ENCODE measurements at places on chromosomes 7 and 10.
A peak's percentile ranks its signal among the peaks of the same experiment; 100 is the strongest.

DNA sequence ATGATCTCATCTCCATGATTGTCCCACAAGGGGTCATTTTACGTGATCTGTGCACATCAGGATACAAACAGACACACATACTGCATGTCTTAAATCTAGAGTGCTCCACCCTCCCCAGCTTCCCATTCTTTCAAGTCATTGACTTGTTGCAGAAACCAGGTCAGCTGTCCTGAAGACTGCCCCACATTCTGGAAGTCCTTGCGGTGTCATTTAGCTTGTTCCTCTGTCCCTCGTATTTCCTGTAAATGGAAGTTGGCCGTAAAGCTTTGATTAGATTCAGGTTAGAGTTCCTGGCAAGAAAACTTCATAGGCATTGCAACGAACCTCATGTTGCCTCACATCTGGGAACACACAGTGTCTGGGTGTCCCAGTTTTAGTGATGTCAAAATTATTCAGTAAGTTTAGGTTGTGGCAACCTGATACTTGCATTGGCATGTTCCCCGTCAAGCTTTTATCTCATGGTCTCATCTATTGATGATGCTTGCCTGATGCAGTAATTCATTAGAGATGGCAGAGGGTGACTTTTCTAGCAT is 417.4 kb upstream of the GALNT17 start:
- no peak for DNase-seq

DNA sequence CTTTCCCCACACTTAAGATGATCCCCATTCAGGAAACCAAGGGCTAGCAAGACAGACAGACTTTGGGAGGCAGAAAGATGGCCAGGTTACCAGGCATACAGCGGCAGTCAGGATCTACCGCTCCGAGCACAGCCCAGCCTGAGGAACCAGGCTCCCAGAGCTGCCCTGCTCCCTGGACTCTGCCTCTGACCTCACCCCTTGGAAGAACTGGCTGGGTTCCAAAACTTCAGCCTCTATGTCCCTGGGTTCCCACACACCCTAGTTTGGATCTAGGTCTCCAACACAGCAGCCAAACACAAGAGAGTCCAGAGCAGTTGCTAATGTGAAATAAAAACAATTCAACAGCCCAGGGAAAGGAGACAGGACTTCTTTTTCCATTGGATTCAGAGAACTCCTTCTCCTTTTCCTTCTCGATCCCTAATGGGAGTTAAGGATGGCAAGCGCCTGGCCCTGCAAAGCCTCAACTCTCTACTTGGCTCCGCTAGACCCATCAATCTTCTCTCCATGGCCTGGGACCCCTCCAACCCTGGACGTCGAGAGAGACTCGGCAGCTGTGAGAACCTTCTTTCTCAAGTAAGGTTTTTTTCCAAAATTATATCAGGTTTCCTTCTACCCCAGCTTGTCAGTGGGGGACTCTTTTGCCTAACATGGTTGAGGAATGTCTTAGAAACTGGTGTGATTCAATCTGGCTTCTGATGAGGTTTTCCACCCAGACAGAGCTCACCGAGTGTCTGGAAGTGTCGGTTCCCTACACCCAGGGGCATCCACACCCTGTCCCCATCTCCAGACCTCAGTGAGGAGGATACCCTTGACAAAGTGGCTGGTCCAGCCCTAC is 219.6 kb downstream of the KCNMA1 start:
- DNase-seq = no peak

DNA sequence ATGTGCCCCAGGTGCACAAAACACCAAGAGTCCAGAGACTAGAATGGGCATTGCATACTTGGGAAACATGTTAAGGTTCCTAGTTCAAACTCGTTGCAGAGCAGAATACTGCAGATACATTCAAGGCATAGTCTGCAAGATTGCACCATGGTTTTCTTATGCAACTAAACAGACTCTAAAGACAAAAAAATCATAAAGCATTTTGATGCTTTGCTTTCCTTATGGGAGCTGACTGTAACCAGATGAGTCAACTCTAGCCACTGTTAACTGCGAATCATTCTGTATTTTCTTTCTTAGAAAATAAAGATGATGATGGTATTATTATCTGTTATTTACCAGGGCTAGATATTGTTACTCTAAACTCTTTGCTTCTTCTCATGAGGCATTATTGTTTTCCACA is 19.7 kb downstream of the TRUB1 start:
- peak; percentile 17 for DNase-seq

DNA sequence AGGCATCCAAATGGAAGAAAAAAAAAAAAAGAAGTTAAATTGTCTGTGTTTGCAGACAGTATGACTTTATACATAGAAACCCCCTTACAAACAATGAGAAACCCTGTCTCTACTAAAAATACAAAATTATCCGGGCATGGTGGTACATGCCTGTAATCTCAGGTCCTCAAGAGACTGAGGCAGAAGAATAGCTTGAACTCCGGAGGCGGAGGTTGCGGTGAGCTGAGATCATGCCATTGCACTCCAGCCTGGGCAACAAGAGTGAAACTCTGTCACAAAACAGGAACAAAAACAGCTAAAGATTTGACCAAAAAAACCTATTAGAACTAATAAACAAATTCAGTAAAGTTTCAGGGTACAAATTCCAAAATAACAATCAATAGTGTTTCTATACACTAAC is 385.8 kb upstream of the GRM3 start:
- DNase-seq = no peak

DNA sequence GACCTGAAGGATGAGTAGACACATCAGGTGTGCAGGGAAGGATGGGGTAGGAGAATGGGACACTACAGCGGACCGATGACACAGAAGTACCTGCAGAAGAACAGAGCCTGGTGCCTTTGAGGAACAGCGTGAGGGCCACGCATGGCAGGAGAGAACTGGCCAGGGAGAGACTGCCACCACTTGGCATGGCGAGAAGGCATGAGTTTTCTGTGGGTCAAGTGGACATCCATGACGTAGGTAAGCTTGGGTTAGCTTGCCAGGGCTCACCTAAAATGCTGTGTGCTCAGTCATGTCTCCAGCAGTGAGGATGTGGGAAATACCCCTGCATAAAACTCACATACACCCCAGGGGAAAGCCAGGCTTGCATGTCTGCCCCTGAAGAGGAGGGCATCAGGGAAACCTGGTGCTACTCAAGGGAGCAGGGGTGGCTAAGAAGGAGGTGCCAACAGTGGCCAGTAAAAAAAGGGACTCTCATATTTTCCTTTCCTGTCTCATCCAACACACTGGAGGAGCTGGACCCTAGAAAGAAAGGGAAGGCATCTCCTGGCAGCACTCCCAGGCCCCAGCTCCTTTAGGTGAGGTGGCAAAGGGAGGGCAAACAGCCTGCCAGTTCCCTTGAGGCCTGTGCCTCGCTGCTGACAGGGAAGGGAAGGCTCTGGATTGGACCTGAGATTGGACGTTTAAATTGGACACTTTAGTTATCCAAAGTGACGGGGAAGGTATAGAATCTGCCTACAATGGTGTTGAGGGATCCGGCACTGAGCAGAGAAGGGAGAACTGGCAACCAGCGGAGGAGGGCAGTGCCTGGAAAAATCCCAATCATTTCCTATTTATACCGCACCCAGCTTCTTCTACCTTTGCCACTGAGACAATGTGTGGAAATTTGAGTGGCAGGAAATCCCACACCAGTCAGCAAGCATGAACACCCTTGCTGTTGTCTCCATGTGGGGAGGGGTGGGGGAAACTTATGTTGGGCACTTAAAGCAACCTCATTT is 255.7 kb downstream of the GLI3 start:
- no peak for DNase-seq

- DNase-seq = peak; percentile 90
Observed at GRCh38 chr10:75058161-75058560, 53.3 kb upstream of the SAMD8 start.

DNA sequence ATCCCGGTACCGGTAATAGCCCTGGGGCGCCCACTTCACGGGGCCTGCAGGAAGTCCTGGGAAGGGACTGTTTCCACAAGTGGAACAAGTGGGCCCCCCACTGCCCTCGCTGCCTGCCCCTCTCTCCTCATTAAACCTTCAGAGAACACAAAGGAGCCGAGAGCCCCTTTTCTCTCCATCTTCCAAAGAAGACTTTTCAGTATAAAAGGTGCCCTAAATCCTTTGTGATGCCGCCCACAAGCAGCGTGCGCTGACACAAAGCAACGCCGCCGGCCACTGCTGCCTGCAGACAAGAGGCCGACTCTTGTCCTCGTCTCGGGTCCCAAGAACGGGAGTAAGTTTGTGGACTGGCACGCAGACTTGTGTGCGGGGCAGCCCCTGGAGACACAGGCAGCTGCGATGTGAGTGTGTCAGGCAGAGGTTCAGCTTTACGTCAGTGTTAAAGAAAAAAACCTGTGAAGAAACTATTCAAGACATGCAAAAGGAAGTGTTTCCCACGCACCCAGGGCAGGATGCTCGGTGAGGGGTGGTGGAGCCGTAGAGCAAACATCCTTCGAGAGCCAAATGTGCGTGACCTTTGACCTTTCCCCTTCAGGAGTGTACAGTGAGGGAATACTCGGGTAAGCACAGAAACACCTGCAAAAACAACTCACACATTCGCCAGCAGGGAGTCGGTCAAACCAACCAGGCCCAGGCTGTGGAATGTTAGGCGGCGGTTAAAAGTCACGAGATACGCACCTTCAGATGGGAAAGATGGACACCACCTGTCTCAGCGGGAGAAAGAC is 118.2 kb downstream of the VIPR2 start:
- DNase-seq = no peak

- DNase-seq = no peak
Observed at GRCh38 chr7:35355911-35356310, 102.0 kb upstream of the TBX20 start.

DNA sequence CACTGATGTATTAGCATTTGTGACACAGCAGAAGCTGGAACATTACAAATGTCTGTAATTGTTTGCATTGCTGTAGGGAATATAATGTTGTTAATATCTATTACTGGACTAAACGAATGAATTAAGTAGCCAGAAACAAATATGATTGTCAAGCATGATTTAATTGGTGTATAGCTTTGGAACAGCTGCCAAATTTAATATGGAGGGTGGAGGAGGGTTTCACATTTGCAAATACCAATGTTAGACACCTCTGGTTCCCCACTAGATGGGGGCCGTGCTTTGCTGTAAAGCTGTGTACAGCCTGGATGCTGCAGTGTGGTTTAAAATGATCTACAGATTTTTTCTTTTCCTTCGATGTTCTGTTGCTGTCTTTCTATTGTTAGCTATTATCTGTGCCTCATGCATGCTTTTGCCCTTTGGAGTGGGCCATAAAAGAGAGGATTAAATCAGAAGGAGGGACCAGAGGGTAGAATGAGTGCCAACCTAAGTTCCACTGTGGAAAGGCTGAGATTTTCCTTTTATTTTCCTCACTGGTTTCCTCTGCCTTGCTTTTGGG is 23.1 kb downstream of the DNAJB9 start:
- DNase-seq = no peak

GRCh38 chr7:4211261-4211660 is 470.8 kb upstream of the FOXK1 start:
- no peak for DNase-seq

- DNase-seq = no peak
Observed at GRCh38 chr7:49398236-49398635, 375.2 kb upstream of the VWC2 start.

DNA sequence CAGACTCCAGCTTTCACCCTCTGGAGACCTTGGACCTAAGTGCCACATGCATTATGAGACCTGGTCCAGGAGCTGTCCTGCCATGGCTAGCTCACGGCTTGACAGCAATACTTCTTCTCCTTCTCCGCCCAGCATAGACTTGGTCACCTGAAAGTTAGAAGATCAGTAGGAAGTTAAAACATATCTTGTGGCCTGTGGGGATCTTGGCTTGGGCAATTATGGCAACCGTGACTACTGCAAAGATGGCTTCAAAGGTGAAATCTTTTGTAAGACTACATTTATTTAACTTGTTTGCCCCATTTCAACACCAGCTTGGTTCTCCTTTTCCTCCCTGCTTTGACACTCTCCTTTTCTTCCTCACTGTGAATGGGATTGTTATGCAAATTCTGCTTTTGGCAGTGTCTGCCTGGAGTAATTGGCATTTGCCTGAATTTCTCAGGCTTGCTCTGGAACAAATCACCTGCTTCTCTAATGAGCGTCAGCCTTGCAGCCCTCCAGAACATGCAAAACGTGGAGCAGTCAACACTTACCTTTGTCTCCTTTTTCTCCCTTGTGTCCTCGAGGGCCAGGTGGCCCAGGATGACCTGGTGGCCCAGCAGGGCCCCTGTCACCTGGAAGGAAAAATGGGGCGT is 53.4 kb downstream of the COL17A1 start:
- DNase-seq = no peak

DNA sequence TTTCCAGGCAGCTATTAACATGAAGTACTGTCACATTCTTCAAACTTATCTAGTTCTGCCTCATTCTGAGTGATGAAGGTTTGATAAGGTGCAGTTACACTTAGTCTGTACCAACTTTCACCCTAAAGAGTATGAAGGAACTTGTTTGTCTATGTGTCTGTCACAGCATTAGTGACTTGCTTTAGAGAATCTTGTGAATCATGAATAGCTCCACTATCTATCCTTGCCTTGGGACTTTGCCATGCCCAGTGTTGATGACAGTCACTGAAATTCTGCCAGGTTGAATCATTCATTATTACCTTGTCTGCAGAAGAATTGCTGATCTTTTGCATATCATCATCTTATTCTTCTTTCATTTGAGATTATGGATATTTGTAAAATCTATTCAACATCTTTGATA is 50.9 kb upstream of the A1CF start:
- no peak for DNase-seq

GRCh38 chr7:108090791-108091460 is 39.2 kb downstream of the LAMB4 start:
- DNase-seq = no peak

GRCh38 chr10:116272440-116273283 is at the start of gene GFRA1:
Gene GFRA1, minus strand, starts transcription at chr10:116273206. Its CDS starts 1,177 bp downstream, at chr10:116272029.
- peak; percentile 38 for DNase-seq

- DNase-seq = peak; percentile 49
Observed at GRCh38 chr7:105796365-105796764, 80.0 kb downstream of the ATXN7L1 start.

All from AG08395 (cell line).